ENCODE measurements at places on chromosomes 3 and 15. TPM values are rescaled to one million over a fixed set of nuclear protein-coding genes. Genes with fewer than 3 reads are reported as not detected.
A peak's percentile ranks its signal among the peaks of the same experiment; 100 is the strongest.

Gene PIF1
- total RNA-seq, result 60.7 TPM

- peak; percentile 43 for DNase-seq
- H3K36me3 ChIP-seq, result no peaks in the 10 kb centered on the region
- H3K4me3 ChIP-seq, result no peak within 1 kb of the TSS
- H3K4me1 ChIP-seq, result no peaks in the 10 kb centered on the region
Measured at GRCh38 chr15:73442968-73443367, at the start of gene REC114. Gene REC114, plus strand, starts transcription at chr15:73443164. Its CDS starts 22 bp downstream, at chr15:73443186.

DNA sequence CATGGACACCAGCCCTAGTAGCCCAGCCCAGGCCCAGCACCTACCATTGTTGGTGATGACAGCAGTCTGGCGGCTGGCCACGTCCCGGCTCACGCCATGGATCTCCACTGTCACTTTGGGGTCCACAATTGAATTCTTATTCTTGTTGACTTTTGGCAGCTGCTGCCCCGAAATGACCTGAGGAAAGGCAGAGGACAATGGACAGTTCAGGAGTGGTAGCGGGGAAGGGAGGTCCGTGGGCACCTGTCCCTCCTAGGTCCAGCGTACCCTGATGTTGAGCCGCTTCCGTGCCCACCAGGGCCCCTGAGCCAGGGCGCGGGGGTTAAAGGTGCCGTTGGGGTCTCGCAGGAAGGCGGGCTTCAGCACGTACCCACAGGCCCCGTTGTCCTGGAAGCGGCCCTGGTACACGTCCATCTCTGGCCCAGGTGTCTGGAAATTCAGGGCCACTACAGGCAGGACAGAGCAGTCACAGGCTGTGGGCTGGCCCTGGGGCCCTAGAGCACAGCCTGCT is 17.7 kb downstream of the VILL start:
- H3K4me1 ChIP-seq, result no peaks in the 10 kb centered on the region
- H3K27me3 ChIP-seq, result no peaks in the 10 kb centered on the region
- H3K4me3 ChIP-seq, result no peak overlapping the region

DNA sequence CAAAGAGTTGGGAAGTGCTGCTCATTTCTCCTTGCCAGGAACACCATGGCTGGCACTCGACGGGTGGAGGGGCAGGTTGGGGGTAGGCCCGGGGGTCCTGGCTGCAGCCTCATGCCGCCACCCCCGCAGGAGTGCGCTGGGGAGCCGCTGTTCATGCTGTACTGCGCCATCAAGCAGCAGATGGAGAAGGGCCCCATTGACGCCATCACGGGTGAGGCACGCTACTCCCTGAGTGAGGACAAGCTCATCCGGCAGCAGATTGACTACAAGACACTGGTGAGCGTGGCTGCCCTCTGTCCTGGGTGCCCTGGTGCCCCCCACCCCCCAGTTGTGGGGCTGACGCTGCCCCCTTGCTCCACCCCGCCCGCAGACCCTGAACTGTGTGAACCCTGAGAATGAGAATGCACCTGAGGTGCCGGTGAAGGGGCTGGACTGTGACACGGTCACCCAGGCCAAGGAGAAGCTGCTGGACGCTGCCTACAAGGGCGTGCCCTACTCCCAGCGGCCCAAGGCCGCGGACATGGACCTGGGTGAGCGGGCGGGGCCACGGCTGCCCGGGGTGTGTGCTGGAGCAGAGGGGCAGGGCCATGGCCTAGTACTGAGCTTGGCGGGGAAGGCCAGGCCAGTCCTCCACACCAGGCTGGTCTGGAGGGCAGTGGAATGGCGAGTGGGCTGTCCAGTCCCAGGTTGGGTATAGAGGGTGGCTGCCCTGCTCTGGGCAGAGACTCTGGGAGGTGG is 45.1 kb downstream of the PLXNA1 start:
- DNase-seq, result no peak
- H3K27me3 ChIP-seq, result no peaks in the 10 kb centered on the region
- H3K4me1 ChIP-seq, result no peaks in the 10 kb centered on the region
- H3K4me3 ChIP-seq, result no peak overlapping the region
- H3K36me3 ChIP-seq, result peaks cover 68% of the 10 kb centered on the region

Gene KBTBD8
- 6.9 TPM for total RNA-seq

Gene AGTR1
- 0.15 TPM for total RNA-seq

DNA sequence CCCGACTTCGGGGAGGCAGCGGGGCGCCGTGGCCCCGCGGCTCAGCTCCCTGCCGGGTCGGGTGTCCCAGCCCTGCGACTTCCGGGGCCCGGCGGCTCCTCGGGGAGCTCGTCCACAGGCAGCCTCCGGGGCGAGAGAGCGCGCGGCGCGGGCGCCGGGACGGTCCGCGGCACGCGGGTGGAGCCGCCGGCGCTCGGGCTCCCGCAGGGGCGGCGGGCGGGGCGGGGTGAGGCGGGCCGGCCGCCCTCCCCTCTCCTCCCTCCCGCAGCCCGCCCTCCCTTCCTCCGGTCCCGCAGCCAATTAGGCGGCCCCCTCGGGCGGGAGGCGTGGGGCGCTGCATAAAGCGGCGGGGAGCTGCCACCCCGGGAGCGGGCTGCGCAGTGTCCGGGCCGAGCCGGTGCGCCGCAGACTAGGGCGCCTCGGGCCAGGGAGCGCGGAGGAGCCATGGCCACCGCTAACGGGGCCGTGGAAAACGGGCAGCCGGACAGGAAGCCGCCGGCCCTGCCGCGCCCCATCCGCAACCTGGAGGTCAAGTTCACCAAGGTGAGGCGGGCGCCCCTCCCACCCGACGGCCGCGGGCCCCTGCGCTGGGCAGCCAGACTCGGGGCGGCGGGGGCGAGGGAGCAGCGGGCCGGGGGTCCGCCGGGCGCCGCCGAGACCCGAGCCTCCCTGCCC is at the start of gene ALDH1A3:
TSS of gene ALDH1A3 (plus strand) at position 368 of the 675 bp plus-strand sequence. CDS start at position 445, 77 bp downstream.
- peaks cover 3% of the 10 kb centered on the region for H3K4me1 ChIP-seq
- peak; percentile 81 for DNase-seq
- H3K27me3 ChIP-seq, result peaks cover 50% of the 10 kb centered on the region
- peak within 1 kb of the TSS; percentile 81 for H3K4me3 ChIP-seq

GRCh38 chr3:145183261-145183660 is 977.7 kb downstream of the PLOD2 start:
- H3K36me3 ChIP-seq, result no peaks in the 10 kb centered on the region
- no peaks in the 10 kb centered on the region for H3K27me3 ChIP-seq
- no peak for DNase-seq
- H3K27ac ChIP-seq, result no peak overlapping the region
- H3K4me1 ChIP-seq, result peaks cover 4% of the 10 kb centered on the region

Gene ZBBX
- 2.5 TPM for total RNA-seq

GRCh38 chr3:162742159-162742717 is 1245.6 kb downstream of the OTOL1 start:
- H3K4me1 ChIP-seq, result no peaks in the 10 kb centered on the region
- no peaks in the 10 kb centered on the region for H3K27me3 ChIP-seq
- no peak overlapping the region for H3K4me3 ChIP-seq
- H3K27ac ChIP-seq, result no peak overlapping the region

- no peaks in the 10 kb centered on the region for H3K27me3 ChIP-seq
- H3K27ac ChIP-seq, result no peak overlapping the region
- no peak for DNase-seq
- no peaks in the 10 kb centered on the region for H3K4me1 ChIP-seq
- no peaks in the 10 kb centered on the region for H3K36me3 ChIP-seq
Measured at GRCh38 chr15:32656496-32656895, 15.0 kb downstream of the SCG5 start.

GRCh38 chr3:128416578-128417211 is 50.0 kb downstream of the DNAJB8 start:
- no peaks in the 10 kb centered on the region for H3K36me3 ChIP-seq
- no peak overlapping the region for H3K27ac ChIP-seq
- peaks cover 12% of the 10 kb centered on the region for H3K4me1 ChIP-seq
- no peak overlapping the region for H3K4me3 ChIP-seq
- DNase-seq, result no peak

DNA sequence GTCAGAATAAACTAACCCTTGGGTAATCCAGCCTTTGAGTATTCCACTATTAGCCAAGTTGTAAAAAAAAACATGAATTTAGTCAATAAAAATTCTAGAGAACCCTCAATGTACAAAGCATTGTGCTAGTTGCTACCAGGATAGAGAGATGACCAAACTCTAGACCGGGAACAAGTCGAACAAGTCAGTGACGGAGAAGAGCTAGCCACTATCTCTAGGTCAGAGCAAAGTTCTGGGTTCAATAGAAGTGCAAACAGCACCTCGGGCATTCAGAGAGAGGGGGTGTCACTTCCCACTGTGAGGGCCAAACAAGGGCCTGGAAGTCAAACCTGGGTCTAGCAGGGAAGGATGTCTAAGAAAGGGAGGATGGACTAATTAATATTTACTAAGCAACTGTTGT is 2.3 kb upstream of the ADCY5 start:
- H3K27ac ChIP-seq, result no peak overlapping the region
- H3K36me3 ChIP-seq, result no peaks in the 10 kb centered on the region

GRCh38 chr15:80873366-80873952 is 94.3 kb downstream of the CEMIP start:
- no peak overlapping the region for H3K27ac ChIP-seq
- H3K36me3 ChIP-seq, result no peaks in the 10 kb centered on the region
- no peak overlapping the region for H3K4me3 ChIP-seq
- H3K4me1 ChIP-seq, result no peaks in the 10 kb centered on the region
- no peak for DNase-seq
- peaks cover 9% of the 10 kb centered on the region for H3K27me3 ChIP-seq

DNA sequence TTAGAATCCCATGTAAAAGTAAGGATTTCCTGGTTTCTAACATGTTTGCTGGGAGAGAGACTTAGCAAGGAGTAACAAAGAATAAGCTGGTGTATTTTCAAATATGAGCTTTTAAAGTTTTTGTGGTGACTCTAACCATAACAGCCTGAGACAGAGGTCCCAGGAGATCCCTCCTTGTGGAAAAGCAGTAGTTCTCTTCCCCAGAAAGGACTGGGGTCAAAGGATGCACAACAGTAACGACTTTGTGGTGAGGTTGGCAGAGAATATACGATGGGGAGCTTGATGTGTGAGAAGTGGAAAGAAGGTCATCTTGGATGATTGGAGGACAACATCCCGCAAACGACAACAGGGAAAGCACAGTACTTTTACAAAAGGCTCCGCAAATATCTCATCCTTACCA is 38.2 kb downstream of the ABHD5 start:
- H3K4me1 ChIP-seq, result no peaks in the 10 kb centered on the region
- H3K27me3 ChIP-seq, result no peaks in the 10 kb centered on the region
- DNase-seq, result no peak

- no peak overlapping the region for H3K27ac ChIP-seq
- H3K4me1 ChIP-seq, result no peaks in the 10 kb centered on the region
- no peak for DNase-seq
- H3K27me3 ChIP-seq, result no peaks in the 10 kb centered on the region
Measured at GRCh38 chr3:38985581-38985980, 66.2 kb downstream of the SCN11A start.

GRCh38 chr15:32889214-32889613 is 171.4 kb downstream of the GREM1 start:
- H3K4me3 ChIP-seq, result no peak overlapping the region
- H3K36me3 ChIP-seq, result no peaks in the 10 kb centered on the region
- no peak for DNase-seq
- H3K27me3 ChIP-seq, result no peaks in the 10 kb centered on the region

Gene ATP13A5
- total RNA-seq, result not detected

DNA sequence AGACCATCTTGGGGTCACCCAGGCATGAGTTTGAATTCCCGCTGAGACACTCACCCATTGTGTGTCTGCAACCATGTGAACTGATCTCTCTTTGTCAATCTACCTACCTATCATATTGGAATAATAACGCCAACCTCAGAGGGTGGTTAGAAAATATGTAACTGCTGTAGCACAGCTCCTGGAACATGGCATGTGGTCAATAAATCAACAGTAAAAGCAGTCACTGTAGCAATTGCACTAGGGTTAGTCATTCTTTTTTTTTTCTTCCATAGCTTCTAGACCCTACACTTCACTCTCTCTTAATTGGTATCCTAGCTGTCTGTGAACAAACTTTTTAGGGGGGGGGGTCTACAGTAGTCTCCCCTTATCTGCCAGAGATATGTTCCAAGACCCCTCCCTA is 64.2 kb upstream of the SLCO2A1 start:
- no peak overlapping the region for H3K27ac ChIP-seq
- H3K4me3 ChIP-seq, result no peak overlapping the region
- no peaks in the 10 kb centered on the region for H3K36me3 ChIP-seq
- no peaks in the 10 kb centered on the region for H3K4me1 ChIP-seq
- no peaks in the 10 kb centered on the region for H3K27me3 ChIP-seq

Gene ZNF660
- total RNA-seq, result 19.9 TPM

Gene MED12L
- total RNA-seq, result 16.6 TPM

Gene MAGEL2
- total RNA-seq, result 7.5 TPM

DNA sequence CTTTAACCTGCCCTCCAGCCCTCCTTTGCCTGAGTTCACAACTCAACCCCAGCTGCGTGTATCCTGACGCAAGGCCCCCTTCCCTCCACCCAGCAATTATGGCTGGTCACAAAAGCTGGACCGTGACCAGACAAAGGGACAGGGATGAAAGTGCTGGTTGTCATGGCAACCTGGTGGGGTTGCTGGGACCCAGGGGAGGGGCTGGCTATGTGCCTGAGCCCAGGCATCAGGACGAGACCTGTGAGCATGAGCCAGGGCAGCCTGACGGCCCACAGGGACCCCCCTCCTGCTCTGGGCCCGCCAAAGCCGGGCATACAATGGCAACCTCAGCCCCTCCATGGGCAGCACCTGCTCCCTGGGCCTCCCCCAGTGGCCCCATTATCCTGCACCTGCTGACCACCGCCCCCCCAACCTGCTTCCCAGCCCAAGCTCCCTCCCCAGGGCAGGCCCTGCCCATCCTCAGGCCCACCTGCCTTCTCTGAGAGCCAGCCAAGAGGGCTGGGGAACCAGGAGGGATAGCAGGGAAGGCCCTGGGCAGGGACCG is 4.5 kb upstream of the DNAH1 start:
- no peaks in the 10 kb centered on the region for H3K36me3 ChIP-seq
- no peaks in the 10 kb centered on the region for H3K4me1 ChIP-seq
- peak overlapping the region; percentile 97 for H3K27ac ChIP-seq
- H3K27me3 ChIP-seq, result no peaks in the 10 kb centered on the region

GRCh38 chr3:125398952-125399351 is 23.8 kb upstream of the ZNF148 start:
- no peak overlapping the region for H3K4me3 ChIP-seq
- H3K27me3 ChIP-seq, result no peaks in the 10 kb centered on the region
- H3K36me3 ChIP-seq, result no peaks in the 10 kb centered on the region
- no peak overlapping the region for H3K27ac ChIP-seq
- H3K4me1 ChIP-seq, result peaks cover 12% of the 10 kb centered on the region

DNA sequence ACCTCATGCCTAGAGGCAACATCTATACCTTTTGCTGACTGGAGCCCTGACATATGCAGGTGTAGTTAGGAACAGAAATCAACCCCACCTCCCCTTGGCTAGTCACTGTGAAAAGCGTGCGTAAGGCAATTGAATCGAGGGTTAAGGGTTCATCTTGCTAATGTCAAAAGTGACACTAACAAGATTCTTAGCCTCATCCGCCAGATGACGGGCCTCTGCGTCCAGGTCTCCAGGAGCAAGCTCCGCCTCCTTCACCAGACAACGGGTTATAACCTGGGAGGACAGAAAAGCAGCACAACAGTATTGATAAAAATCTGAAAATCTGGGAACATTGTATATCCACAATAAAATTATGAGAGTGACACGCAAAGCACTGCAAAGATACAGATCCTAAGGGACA is 4.7 kb downstream of the SELENOS start:
- H3K4me3 ChIP-seq, result no peak overlapping the region
- no peaks in the 10 kb centered on the region for H3K27me3 ChIP-seq
- DNase-seq, result peak; percentile 22
- H3K4me1 ChIP-seq, result no peaks in the 10 kb centered on the region
- no peak overlapping the region for H3K27ac ChIP-seq
- H3K36me3 ChIP-seq, result peaks cover 69% of the 10 kb centered on the region

- no peak overlapping the region for H3K4me3 ChIP-seq
- H3K36me3 ChIP-seq, result no peaks in the 10 kb centered on the region
- H3K27me3 ChIP-seq, result no peaks in the 10 kb centered on the region
- peak overlapping the region; percentile 13 for H3K27ac ChIP-seq
- no peak for DNase-seq
Measured at GRCh38 chr3:42062464-42062863, 28.7 kb upstream of the TRAK1 start.

GRCh38 chr3:169147238-169148008 is 516.1 kb downstream of the MECOM start:
- H3K36me3 ChIP-seq, result no peaks in the 10 kb centered on the region
- H3K27ac ChIP-seq, result peak overlapping the region; percentile 21
- peak overlapping the region; percentile 82 for H3K4me3 ChIP-seq
- DNase-seq, result peak; percentile 92

Measured in endodermal cell (in vitro differentiated cells).